ENCODE measurements at places on chromosomes 3 and 15. TPM values are rescaled to one million over a fixed set of nuclear protein-coding genes. Genes with fewer than 3 reads are reported as not detected.
A peak's percentile ranks its signal among the peaks of the same experiment; 100 is the strongest.

Gene CLDN1
- 35.6 TPM for total RNA-seq

DNA sequence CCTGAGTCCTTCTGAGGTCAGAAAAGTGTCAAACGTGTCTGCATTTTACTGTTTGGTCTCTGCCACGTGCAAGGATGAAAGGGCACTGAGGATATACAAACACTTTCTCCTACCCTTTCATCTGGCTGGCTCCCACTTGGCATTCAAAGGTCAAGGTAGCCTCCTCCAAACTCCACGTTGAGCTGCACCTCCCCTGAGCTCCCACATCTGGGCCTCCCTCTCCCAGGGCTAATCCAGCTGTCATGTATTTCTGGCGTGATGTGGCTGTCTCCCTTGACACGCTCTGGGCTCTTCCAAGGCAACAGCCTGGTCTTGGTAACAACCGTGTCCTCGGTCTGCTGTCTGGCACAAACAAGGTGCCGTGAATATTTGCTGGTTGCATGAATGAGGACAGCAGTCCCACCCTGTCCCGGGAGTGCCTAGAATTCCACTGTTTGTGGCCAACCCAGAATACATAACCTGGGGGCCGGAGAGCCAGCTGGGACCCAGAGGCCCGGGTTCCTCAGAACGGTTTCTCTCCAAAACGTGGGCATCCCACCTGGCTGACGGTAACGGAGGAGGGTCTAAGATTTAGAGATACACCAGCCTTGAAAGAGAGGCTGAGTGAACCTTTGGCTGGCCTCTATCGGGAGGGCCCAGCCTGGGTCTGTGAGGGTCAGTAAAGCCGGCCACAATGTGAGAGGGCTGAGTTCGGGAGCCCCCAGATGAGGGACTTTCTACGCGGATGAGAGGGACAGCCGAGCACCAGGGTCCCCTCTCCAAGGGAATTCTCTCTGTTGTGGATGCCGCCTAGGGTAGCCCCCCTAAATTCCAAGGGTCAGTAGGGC, 767 bp downstream of the GLT8D1 start:
- DNase-seq = peak; percentile 18

Gene FBXW12
- total RNA-seq = not detected

Gene GOLGA6D
- not detected for total RNA-seq

Gene BFSP2
- total RNA-seq = not detected

- DNase-seq = no peak
Measured at GRCh38 chr3:143138953-143139352, 19.4 kb downstream of the CHST2 start.

Gene TTLL13
- total RNA-seq = 0.14 TPM

Gene BNC1
- 13.7 TPM for total RNA-seq

Gene SEMA5B
- 1.0 TPM for total RNA-seq

DNA sequence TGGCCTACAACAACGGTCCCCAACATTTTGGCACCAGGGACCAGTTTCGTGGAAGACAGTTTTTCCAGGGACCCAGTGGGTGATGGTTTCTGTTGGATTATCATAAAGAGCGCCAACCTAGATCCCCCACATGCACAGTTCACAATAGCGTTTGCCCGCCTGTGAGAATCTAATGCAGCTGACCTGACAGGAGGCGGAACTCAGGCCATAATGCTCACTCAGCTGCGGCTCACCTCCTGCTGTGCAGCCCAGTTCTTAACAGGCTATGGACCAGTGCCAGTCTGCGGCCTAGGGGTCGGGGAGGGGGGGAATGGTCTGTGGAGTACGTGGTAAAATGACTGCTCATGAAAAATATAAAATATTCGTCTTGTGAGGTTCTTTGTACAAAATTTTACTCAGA, 518.5 kb upstream of the CADM2 start:
- DNase-seq = no peak

GRCh38 chr15:48577469-48577868, 68.0 kb downstream of the FBN1 start:
- DNase-seq = peak; percentile 49

Gene KPNA1
- 160 TPM for total RNA-seq

- DNase-seq = peak; percentile 59
Measured at GRCh38 chr15:35545316-35545823, 595 bp downstream of the DPH6 start.

- no peak for DNase-seq
Measured at GRCh38 chr3:197362081-197362480, 63.7 kb upstream of the DLG1 start.

DNA sequence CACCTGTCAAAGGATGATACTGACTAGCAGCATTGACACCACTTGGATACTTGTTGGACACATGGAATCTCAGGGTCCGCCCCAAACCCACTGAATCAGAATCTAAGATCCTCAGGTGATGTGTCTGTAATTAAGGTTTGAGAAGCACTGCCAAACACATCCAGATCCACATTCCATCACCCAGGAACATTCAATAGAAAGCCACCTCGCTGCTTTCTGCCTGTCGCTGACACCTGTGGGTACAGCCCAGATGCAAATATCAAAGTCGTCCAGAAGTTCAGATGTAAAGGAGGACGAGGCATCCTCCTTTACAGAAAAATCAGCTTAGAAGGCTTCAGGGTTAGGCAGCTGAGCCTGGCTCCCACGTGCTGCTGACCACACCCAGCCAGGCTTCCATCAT, 5.2 kb upstream of the RPS17 start:
- DNase-seq = no peak

GRCh38 chr15:35107122-35107521, 22.0 kb upstream of the NANOGP8 start:
- no peak for DNase-seq

DNA sequence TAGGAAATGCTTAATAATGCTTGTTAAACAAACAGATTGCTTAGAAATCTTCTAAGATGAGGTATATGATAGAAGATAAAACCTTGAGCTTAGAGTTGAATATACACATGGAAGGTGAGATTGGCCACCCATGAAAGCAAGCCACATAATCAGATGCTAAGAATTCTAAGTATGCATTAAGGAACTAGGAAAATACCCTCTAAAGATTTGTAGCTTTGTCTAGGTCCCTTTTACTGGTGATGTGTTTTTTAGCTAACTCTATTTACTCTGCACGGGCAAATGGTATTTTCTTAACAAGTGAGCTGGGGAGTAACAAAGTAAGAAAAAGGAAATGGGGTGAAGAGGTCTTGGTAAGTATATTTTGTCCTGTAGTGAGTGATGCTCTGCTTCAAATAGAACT, 310.3 kb downstream of the OXSM start:
- DNase-seq = no peak

- DNase-seq = no peak
Measured at GRCh38 chr3:141835557-141836229, 40.8 kb upstream of the ATP1B3 start.

DNA sequence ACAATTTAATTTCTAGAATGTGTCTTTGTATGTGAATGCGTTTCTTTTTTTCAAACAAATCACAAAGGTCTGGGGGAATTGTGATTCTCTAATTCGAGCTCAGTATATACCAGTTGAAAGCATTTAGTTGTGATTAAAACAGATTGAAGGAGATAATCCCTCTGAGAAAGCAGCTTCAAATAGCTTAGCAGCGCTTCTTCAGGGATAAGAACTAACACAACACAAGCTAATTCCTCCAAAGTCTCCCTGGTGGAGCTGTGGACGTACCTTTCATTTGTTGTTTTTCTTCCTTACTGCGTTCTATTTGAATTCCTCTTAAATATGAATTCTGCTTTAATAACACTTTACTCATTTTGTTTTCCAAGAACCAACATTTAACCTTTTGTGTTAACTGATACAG, 286.7 kb downstream of the ROBO2 start:
- no peak for DNase-seq

- peak; percentile 35 for DNase-seq
Measured at GRCh38 chr15:35728219-35728940, 182.4 kb upstream of the DPH6 start.

- no peak for DNase-seq
Measured at GRCh38 chr3:53478166-53478830, 16.1 kb upstream of the CACNA1D start.

GRCh38 chr3:100395679-100396431, 5.0 kb downstream of the TOMM70 start:
- no peak for DNase-seq

- no peak for DNase-seq
Measured at GRCh38 chr15:71586463-71586862, 223.9 kb upstream of the NR2E3 start.

Gene ZMYND10
- 0.39 TPM for total RNA-seq

All from astrocyte (in vitro differentiated cells and primary cell).